Epithelial cell of esophagus (primary cell): ENCODE measurements at places on chromosomes 12 and 14.

- DNase-seq: no peak
Observed at GRCh38 chr12:48927261-48927660, 2.0 kb upstream of the FKBP11 start.

DNA sequence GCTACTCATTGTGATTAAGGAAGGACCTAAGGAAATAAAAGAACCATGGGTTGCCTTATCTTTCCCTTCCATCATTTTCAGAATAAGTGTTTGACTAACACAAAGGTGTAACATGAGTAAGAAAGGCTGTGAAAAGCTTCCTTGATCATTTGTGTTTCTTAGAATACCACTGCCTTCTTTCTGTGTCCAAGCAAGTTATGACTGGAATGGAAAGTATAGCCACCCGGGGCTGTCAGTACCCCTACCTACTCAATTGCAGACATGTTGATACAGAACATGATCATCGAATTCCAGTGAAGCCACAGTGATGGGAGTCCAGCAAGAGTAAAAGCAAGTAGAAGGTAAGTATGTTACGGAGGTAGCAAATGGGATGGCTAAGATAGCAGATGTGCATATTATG, 209.8 kb downstream of the PELI2 start:
- peak; percentile 50 for DNase-seq

DNA sequence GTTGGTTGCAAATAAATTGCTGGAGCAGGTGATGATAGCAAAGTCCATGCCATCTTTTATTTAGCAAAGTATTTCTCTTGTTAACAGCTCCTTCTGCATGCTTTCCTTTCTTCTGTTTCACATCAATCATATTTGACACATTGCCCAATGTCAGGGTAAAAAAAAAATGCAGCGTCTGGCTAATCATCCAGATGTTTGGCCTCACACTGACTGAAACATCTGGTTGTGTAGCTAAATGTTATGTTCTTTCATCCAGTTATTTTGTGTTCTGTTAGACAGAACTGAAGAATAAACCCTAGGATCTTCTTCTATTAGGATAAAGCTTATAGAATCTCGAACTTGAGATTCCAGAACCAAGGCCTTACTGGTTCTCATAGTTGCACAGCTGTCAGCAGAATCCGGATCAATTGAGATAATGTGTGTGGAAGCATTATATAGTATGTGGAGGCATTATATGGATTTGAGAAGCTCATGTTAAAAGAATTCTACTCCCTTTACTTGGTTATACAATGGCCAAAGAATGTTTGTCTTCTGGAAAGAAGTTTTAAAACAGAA, 859.2 kb downstream of the DIO2 start:
- peak; percentile 1 for DNase-seq

DNA sequence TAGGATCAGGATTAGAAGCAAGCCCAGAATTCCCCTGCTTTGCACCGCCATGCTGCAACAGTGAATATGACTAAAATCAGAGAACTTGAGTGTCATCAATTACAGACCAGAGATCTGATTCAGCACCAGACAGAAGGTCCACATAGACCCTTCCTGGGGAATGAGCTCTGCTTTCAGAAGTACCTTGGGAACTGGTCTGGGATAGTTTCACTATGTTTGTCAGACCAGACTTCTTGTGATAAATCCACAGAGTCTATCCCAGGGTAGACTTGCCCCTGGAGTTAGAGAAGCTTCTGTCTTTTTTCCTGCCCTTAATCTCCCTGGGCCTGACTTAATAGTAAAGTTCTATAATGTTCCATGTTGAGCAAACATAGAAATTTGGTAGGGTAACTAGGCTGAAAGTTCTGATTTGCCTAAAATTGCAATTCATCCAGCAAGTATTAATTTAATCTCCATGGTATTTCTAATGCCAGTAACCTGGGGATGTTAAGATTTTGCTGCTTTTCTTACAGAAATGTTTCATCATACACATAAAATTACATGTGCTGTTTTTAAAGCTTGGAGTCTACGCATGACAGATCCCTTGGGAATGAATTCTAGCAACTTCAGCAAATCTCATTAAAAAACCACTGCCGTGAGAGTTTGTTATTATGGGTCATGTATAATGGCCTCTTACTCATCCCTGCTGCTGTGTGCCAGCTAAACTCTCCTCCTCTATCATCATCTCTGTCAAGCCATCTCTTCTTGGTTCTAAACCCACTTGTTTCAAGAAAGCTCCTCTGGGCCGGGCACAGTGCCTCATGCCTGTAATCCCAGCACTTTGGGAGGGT, 61.3 kb upstream of the METAP2 start:
- DNase-seq: peak; percentile 72

GRCh38 chr14:75673345-75674035, 12.4 kb downstream of the TTLL5 start:
- DNase-seq: no peak

DNA sequence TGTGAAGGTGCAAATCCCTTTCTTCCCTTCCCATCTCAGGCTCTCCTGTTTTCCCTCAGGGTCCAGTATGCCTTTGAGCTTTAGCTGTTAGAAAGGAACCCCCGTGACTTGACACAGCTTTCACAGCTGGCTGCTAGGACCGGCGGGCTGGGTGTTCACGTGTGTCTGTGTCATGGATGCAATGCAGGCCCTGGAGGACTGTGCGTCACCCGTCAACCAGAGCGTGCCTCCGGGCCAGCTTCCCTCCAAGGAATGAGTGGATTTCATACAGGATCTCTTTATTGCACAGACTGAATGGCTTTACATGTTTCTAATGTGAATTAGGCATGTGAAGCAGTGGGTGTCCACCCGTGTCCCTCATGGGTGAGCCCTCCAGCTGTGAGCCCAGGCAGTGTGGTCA, 77.4 kb downstream of the AACS start:
- DNase-seq: no peak

- DNase-seq: peak; percentile 2
Observed at GRCh38 chr12:114479831-114480230, 73.9 kb upstream of the TBX5 start.

- no peak for DNase-seq
Observed at GRCh38 chr12:131990066-131990979, 40.6 kb downstream of the EP400 start.

DNA sequence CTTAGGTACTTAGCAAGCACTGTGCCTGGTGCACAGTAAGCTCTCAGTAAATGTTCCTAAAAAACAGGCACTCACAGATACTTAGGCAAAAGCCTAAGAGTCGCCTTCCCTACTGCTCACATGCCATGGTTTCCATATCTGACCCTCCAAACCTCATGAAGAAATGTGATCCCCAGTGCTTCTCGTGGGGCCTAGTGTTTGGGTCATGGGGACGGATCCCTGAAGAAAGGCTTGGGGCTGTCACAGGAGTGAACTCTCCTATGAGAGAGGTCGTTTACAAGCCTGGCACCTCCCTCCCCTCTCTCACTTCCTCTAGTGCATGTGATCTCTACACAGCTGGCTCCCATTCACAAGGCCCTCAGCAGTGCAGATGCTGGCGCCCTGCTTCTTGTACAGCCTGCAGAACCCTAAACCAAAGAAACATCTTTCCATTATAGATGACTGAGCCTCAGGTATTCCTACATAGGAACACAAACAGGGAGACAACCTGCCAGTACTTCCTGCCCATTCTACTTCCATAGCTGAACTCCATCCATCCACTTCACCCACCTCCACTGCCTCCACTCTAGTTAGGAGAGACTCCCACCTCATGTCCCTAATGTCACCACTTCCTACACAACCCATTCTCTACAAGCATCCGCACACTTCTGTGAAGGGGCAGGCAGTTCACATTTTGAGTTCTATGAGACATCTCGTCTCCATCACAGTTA, 2.9 kb downstream of the SLC15A4 start:
- DNase-seq: no peak

GRCh38 chr14:34030864-34031263, 80.0 kb upstream of the EGLN3 start:
- no peak for DNase-seq

- DNase-seq: no peak
Observed at GRCh38 chr12:67026487-67027246, 242.5 kb upstream of the CAND1 start.

GRCh38 chr12:94812345-94812744, 162.0 kb upstream of the TMCC3 start:
- DNase-seq: no peak

- DNase-seq: no peak
Observed at GRCh38 chr12:57904426-57904825, 36.9 kb upstream of the ATP23 start.

DNA sequence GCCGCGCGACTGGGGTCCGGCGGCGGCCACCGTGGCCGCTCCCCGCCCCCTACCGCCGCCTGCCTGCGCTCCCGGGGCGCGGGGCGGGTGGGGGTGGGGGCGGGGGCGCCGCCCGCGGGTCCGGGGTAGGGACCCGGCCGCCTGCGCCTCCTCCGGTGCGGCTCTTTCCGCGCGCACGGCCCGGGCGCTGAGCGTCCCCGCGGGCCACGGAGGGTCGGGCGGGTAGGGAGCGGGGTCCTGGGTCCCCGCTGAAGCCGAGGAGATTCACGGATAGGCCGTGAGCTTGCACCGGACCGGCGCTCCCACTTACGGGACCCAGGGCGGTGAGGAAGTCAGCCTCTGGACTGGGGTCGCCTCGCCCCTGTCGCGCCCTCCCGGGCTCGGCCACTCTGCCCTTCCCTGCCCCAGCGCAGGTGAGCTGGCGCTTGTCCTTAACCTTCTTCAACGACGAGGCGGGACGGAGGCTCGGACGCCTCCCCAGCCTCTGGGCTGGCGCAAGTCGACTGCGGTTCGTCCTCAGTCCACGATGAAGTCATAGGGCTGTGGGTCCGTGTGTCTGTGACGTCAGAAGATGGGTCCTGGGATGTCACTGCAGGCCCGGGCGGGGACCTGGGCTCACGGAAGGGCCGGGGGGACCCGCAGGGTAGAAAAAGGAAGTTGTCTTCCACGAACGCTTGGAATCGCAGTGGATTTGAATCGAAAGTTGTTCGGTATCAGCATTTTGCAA, 514 bp downstream of the FBXO34 start:
- peak; percentile 69 for DNase-seq

GRCh38 chr14:46018846-46019420, 632.6 kb downstream of the RPL10L start:
- peak; percentile 10 for DNase-seq

DNA sequence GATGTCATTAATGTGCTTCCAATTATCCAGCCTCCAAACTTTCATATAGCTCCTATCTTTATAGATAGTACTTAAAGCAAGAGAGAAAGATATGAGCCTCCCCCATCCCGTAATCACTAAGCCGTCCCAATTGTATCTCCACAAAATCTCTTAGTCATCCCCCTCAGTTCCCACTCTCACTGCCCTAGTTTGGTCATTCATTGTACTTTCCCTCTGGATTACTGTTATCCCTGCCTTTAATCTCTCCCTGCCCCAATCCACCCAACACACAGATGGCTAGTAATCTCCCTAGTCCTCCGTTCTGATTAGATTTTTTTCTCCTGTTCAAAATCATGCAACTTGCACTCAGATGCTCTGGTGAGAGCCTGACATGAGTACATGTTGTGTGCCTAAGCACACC, 5.4 kb upstream of the BCAT1 start:
- DNase-seq: no peak

GRCh38 chr12:112777387-112778310, 13.9 kb upstream of the RPH3A start:
- no peak for DNase-seq

DNA sequence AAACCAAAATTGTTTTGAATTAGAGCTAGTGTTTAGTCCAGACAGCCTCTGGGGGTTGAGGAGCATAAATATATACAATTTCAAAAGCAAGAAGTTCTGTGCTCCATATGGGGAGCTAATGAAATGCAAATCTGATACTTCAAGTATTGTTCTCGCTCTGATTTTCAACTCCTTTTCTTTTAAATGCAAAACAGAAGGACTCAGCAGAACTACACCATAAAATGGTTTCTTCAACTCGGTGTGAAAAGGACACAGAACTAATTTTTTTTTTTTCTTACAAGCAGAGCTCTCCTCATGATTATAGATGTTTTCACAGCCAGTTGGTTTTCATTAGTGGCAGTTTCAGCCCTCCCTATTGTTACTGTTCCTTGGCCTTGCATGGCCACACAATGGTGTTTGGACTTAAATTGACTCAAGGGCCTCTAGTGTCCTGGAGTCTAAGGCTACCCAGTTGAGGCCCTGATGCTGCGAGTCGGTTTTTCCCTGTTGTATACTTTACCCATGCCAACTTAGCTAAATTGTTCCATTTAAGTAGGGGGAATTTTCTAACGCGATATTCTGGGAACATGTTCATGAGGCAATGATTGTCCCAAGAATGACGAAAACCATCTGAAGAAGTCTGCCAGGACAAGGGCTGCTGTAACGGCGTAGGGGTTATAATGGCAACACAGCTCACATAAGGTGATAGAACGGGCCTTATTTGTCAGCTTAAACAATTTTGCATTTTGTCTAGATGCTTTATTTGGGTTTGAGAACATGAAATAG, 120.3 kb downstream of the GPR135 start:
- DNase-seq: no peak

DNA sequence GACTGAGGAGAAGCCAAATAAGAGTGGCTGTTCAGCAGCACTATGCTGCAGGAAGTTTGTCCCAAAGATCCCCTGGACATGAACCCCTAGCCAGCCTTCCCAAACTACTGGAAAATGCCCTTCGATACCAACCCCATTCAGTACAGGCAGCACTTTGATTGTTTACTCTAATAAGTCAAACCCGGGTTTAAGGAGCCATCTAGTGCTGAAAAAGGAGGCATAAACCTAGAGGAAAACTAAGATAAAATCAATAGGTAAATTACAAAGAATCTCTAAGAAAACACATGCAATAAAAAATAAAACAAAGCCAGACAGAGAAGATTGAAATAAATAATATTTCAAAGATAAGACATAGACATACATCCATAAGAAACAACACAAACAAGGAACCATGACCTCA, 771.6 kb downstream of the RPS29 start:
- DNase-seq: no peak

DNA sequence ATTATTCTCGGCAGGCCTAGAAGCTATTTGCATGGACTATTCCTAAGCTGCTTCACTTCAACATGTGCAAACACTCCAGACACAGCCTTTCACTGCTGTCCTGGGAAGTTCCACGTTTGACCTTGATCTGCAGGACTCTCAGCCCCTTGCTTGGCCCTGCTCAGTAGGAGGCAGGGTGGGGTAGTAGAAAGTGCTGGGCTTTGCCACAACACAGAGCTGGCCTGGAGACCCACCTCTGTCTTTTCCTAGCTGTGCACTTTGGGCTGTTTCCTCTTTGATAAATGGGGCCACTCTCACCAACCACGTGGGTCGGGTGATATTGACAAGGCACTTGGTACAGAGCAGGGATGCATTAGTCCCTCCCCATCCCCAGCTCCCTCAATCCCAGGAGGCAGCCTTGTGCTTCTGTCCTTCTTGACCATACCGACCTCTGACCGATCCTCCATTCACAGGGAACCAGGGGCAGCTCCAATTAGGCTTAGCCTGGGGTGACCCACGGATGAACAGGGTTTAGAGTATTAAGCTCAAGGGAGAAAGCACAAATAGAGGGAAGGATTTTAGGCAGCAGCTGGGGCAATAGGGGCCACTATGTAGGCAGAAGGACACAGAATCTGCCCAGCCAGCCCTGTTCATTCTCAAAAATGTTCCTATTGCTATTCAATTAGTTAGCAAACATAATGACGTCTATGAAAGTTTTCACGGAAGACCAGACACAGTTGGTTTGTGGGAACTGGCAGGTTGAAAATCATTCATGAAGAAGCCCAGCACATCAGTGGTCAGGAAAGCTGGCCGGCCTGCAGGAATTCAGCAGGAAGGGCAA, 63.3 kb downstream of the SYNE3 start:
- DNase-seq: no peak
